ENCODE measurements at places on chromosomes 16 and 17.

DNA sequence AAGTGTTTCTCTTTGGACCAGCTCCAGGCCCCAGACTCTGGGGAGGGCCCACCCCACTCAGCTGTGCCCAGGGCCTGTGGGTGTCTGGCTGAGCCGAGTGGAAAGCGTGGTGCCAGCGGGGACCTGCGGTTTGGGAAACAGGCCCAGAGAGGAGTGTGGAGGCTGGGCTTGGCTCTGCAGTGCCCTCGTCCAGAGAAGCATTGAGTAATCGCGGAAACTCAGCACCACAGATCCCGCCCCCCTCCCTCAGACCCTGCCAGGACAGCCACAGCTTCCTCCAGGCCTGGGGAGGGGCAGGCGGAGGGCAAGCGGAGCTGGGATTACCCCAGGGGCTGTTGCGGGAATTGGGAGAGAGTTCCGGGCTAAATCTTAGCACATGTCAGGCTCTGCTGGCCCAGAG lies 14.6 kb upstream of the PITPNA start:
- DNase-seq, result no peak

GRCh38 chr16:19783363-19784182 lies 65.5 kb downstream of the IQCK start:
- DNase-seq, result no peak

GRCh38 chr17:65609749-65610148 lies 48.3 kb upstream of the AXIN2 start:
- DNase-seq, result no peak

- peak; percentile 19 for DNase-seq
Measured at GRCh38 chr17:36085765-36086164, 4.2 kb downstream of the CCL3 start.

DNA sequence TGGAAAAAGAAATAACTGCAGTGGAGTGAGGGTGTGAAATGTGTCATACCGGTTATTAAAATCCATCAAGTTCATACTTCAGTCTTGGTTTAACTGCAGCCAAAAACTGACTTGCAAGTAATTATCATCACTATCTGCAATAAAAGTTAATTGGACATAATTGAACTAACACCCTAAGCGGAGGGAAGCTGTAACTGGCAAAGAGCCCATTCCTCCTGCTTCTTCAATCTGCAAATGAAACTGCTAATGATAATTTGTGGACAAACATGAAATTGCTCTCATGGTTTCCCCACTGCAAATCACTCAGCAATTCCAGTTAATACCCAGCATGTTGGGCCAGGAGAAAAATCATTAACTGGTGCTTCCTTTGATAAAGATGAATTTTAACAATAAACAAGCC lies 46.5 kb downstream of the FAM222B start:
- DNase-seq, result no peak

DNA sequence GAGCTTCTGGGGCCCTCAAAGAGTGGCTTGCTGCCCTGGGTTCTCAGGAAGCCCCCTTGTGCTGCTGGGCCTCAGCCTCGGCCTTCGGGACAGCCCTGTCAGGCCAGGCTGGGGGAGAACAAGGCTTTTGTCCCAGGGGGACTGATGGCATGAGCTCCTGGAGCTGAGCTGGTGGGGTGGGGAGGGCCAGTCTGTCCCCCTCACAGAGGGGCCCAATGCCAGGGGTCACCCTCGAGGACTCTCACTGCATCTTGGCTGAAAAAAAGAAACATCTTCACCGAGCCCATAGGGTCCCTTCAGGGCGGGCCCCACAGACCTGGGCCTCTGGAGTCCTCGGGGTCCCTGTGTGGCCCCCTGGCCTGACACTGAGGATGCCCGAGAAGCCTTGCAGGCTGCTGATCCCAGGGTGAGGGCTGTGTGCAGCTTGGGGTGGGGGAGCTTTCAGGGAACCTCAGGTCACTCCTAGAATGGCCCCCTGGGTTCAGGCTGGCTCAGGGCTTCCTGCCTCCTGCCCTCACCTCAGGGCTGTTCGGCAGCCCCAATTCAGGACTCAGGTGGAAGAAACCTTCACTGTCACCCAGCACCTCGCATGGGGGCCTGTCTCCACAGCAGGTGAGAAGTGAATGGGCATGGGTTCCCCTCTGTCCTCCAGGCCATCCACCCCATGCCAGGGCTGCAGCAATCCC lies 90.5 kb downstream of the TNFRSF13B start:
- DNase-seq, result no peak

DNA sequence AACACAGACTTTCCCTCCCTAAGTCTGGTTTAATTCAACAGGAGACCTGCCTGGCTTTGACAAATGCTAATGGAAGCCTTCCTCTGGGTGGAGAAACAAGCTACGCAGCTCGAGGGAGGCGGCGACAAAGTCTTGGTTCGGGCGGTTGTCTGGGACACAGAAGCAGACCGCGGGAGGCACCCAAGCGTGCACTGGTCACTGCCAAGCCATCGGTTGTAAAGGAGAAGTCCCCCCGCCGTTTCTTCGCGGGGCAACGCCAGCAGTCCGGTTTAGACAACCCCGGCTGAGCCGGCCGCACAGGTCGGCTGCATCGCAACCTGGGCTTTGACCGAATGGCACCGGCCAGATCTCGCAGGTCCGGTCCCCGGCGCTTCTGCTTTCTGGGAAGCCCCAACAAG lies 586 bp downstream of the GLYR1 start:
- DNase-seq, result peak; percentile 78

GRCh38 chr16:50369133-50369804 lies 481 bp upstream of the BRD7 start:
- DNase-seq, result no peak

GRCh38 chr17:19391432-19391831 lies 4.4 kb upstream of the MFAP4 start:
- DNase-seq, result no peak
